ENCODE measurements at places on chromosomes 6 and 20.
A peak's percentile ranks its signal among the peaks of the same experiment; 100 is the strongest.

- DNase-seq = no peak
Measured at GRCh38 chr6:121143476-121143875, 190.8 kb downstream of the TBC1D32 start.

DNA sequence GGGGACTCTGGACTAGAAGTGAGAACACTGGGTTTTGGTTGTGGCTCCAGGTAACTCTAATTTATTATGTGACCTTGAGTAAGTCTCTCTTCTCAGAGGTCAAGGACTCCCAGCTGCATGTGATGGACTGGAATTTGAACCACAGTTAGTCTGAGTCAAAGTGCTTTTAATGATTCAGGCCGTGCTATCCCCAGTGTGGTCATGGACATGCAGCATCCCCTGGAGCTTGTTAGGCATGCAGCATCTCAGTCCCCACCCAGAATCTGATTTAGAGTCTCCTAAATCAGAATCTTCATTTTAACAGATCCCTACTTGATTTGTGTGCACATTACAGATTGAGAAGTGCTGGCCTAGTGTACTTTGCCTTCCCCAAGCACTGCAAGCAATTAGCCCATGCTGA, 74.2 kb downstream of the TOX2 start:
- DNase-seq = no peak

GRCh38 chr6:35586542-35586941, 73.8 kb upstream of the TULP1 start:
- no peak for DNase-seq

DNA sequence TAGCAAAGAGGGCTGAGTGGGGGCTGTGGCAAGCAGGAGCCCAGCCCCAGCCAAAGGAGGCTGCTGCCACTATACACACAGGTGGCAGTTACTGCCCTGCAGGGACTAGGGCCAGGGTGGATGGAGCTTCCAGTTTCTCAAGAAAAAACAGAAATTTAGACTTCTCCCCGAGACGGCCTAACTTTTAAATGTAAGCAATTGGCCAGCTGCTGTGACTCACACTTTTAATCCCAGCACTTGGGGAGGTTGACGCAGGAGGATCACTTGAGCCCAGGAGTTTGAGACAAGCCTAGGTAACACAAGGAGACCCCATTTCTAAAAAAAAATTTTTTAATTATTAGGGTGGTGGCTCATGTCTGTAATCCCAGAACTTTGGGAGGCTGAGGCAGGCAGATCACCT, 98.2 kb upstream of the NFATC2 start:
- no peak for DNase-seq

GRCh38 chr6:142356201-142356883, 54.5 kb downstream of the ADGRG6 start:
- DNase-seq = peak; percentile 83

DNA sequence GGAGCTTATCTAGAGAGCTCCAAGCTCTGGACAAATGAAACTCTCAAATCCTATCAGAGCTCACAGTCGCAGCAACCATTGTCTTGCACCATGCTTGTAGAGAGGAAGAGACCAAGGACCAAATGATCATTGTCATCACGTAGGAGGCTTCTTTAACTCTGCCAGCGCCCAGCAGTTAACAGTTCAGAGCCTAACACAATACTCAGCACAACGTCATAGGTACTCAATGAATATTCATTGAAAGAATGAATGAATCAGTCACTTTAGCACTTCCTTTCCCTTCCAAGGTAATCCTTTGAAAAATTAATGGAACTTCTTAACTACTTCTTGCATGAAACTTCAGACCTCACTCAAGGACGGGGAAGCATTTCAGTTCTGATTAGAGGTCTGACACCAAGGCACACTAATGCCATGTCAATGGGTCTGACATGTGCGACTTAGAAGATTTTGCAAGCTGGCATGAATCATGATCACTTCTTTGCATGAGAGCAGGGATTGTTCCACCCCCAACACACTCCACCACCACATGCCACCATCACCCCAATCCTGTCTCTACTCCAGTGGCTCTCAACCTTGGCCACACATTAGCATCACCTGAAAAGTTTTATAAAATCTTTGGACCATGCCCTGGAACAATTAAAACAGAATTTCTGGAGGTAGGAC, 45.1 kb downstream of the KHDC1L start:
- no peak for DNase-seq

GRCh38 chr20:32832664-32833063, 12.9 kb downstream of the MAPRE1 start:
- no peak for DNase-seq

DNA sequence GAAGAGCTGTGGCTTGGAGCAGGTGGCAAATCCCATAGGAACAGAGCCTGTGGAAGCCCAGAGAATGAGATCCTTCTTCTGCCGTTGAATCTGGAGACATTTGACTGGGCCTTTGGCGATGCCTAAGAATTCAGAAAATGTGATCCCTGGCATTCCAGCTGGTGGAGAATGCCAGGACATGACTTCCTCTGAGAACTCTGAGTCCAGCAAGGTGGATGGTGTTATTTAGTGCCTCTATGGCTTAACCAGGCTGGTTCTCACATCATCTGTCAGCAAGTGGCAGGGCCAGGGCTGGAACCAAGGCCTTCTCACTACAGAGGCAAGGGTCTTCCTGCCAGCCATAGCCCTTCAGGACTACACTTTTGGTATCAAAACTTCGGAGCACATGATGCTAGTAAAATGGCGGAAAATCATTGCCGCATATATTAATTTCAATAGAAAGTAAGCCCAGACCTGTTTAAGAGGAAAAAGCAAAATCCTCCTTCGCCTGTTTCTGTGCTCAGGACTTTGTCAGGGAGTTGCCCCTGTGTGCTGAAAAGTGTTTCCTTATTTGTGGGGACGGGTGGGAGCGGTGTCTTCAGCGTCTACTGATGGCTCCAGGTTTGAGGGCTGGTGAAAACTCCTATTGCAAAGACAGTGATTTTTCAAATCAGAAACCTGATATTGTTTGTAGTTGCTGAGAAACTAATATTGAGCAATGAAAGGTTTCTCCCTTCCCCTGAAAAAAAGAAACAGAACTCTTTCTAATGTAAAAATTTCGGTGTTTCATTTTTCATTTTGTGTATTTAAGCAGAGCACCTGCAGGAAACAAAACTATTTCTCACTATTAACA, 23.9 kb downstream of the DUSP22 start:
- DNase-seq = no peak

DNA sequence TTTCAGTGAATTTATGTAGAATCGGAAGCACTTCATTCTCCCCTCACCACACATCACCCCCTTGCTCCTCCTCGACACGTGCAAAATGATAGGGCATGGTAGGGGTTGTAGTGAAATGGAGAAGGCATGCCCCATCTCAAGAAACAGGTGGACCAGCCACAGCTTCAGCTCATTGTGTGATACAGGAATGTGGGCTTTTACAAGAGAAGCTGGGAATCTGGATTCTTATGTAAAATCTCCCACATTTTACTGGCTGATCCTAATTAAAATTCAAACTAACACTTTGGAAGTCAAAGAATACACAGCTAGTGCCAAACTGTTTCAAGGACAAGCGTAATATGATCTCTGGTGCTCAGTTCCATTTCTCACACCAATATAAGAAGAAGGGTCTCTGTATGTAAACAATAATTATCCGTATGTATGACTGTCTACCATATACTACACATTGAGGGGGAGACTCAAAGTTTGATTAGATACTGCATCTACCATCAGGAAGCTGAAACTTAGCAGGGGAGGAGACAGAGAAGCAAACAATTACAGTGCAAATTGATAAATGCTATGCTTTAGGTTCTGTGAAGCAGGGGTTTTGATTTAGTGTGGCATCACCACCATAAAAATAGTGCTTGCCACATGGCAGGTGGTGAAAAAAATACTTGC, 24.3 kb upstream of the KIAA0408 start:
- DNase-seq = no peak

DNA sequence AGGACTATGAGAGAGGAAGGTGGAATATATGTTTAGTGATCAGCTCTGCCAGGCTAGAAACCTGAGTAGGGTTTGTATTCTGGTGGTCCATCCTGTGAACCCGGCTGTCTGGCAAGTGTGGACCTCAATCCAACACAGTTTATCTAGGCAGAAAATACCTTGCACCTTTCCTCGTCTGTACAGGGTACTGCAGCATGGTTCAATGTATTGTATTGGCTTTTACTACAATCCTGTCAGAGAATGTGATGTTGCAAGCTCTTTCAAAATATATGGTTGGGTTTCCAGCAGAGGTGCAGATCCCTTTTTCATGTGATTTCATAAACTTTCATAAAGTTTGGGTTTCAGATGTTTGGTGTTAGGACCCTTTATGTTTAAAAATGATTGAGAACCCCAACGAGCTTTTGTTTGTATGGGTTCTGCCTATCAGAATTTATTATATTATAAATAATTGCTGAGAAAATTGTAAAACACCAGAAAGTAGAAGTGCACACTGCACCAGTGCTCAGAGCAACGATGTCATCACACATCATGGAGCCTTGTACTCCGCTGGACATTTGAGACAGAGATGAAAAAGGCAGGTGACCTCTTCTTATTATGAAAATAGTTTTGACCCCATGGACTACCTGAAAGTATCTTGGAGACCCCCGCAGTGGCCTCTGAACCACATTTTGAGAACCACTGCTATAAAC, 106.6 kb downstream of the RTN4IP1 start:
- no peak for DNase-seq

GRCh38 chr6:13715444-13715883, 3.8 kb upstream of the RANBP9 start:
- DNase-seq = no peak

GRCh38 chr6:47278545-47278944, 31.2 kb downstream of the TNFRSF21 start:
- no peak for DNase-seq

DNA sequence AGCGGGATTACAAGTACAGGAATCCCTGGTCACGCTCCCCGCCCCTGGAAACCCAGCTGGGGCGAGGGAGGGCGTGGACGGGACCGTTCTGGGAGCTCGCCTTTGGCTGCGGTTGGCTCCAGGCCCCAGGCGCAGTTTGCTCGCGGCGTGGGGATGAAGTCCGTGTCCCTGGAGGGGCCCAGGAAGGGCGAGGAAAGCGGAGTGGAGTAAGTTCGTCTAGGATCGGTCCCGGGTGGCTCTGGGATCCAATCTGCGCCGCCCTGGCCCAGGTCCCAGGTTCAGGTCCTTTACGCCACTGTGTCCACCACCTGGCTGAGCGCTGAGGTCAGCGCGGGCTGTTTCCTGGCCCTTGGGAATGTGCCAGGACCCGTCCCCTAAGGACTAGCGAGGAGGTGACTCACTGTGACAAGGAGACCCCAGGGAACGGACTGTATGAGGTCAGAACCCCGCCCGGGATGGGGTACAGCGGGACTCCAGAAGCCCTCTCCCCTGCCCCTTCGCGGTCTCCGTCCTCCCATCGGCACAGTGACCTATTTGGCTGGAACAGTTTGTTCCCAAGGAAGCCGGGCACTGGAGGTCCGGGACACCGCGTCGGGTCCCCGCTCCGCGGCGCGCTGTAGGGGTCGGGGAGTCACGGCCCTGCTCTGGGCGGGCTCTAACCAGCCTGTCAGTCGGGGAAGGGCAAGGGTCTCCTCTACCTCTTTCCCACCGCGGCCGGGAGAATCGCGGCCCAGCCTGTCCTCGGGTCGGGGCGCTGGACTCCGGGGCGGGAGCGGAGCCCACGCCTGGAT, 724 bp downstream of the CDKN1A start:
- peak; percentile 77 for DNase-seq

GRCh38 chr20:34458631-34459030, 57.6 kb upstream of the DYNLRB1 start:
- no peak for DNase-seq

DNA sequence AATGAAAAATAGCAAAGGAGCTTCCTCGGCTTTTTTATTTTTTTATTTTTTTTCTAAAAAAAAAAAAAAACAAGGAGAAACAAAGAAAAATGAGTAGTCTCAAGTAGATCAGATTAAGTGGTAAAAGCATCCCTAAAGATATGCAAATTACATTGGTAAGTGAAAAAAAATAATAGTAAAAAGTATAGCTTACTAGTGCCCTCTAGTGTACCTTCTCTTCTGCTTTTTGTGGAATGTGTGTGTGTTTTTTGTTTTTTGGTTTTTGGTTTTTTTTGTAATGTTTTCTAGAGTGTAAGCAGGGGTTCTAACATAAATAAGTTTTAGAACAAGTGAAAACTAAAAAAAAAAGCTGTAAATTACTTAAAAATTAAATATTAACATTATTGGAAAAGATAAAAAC, 1062.0 kb downstream of the HACE1 start:
- DNase-seq = peak; percentile 9

DNA sequence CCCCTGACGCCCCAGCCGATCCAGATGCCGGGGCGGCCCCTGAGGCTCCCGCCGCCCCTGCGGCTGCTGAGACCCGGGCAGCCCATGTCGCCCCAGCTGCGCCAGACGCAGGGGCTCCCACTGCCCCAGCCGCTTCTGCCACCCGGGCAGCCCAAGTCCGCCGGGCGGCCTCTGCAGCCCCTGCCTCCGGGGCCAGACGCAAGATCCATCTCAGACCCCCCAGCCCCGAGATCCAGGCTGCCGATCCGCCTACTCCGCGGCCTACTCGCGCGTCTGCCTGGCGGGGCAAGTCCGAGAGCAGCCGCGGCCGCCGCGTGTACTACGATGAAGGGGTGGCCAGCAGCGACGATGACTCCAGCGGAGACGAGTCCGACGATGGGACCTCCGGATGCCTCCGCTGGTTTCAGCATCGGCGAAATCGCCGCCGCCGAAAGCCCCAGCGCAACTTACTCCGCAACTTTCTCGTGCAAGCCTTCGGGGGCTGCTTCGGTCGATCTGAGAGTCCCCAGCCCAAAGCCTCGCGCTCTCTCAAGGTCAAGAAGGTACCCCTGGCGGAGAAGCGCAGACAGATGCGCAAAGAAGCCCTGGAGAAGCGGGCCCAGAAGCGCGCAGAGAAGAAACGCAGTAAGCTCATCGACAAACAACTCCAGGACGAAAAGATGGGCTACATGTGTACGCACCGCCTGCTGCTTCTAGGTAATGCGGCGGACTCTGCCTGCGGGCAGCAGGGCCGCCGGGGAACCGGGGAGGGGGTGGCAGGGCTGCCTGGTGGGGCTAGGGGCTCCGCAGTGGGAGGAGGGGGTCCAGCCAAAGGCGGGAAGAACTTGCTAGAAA, 2.3 kb downstream of the GNAS start:
- no peak for DNase-seq

GRCh38 chr6:157764178-157765068, 58.6 kb upstream of the SNX9 start:
- peak; percentile 94 for DNase-seq

GRCh38 chr6:118902726-118903125, 8.8 kb downstream of the ASF1A start:
- no peak for DNase-seq

DNA sequence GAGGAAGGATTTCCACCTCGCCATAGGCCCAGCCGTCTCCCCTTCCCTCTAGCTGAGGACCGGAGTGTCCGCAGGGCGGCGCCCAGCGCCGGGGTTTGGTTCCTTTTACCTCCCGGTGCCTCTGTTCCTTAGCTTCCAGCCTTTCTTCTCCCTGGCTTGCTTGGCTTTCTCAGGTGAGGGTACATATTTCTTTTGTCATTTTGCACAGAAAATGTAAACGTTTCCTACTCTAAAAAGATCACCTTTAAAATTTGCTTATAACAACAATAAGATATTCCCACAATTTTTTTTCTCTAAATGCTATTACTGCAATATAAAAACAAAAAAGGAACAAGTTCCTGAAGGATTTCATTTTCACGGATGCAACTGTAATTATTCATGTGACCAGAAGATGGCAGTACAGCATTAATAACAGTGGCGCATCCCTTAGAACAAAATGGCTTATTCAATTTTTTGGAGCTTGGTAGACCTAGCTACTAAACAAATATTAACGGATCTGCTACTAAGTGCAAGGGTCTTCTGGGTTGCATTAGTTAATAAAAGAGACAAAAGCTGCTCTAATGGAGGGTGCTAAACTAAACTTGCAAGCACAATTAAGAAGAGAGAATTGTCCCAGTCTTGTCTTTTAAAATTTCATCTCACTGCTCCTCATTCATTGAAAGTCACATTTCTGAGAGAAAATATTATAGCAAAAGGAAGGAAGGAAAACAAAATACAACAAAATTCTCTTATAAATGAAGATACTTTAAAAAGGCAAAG, 172.9 kb downstream of the ADGRG6 start:
- peak; percentile 72 for DNase-seq
